Uterus (tissue), 4 donors: ENCODE measurements at places on chromosomes 5 and 9. TPM values are rescaled to one million over a fixed set of nuclear protein-coding genes. Genes with fewer than 3 reads are reported as not detected.

PPP3R2 gene
- not detected for total RNA-seq

INSYN2B gene
- total RNA-seq, result not detected

SLC34A3 gene
- total RNA-seq, result not detected

SCGB3A1 gene
- not detected for total RNA-seq

KIF20A gene
- total RNA-seq, result not detected

SV2C gene
- total RNA-seq, result 3.7 TPM

SPINK6 gene
- total RNA-seq, result not detected

- no peaks in the 10 kb centered on the region for H3K27me3 ChIP-seq
- H3K4me3 ChIP-seq, result no peak overlapping the region
- peak; percentile 86 for DNase-seq
- no peak overlapping the region for H3K27ac ChIP-seq
- no peaks in the 10 kb centered on the region for H3K4me1 ChIP-seq
- H3K36me3 ChIP-seq, result no peaks in the 10 kb centered on the region
These were observed 23.6 kb downstream of the CMBL start for GRCh38 chr5:10283927-10284635.

DNA sequence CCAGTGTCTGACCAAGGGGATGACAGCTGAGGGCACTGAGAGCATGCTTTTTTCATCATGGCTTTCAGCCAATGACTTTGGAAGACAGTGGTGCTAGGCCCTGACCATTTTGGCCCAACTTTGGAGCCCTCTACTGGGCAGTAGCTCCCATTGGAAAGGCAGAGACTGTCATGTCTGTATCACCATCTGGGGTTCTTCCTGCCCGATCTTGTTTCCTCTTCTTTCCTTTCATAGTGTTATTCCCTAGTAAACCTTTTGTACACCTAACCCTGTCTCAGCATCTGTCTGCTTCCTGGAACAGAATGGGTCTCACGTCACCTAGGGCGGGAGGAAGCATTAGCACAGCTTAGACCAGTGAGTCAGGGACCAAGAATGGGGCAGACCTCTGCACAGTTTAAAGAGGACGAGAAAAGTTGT lies 97.4 kb upstream of the MAST4 start:
- DNase-seq, result no peak
- H3K4me1 ChIP-seq, result no peaks in the 10 kb centered on the region
- no peaks in the 10 kb centered on the region for H3K27me3 ChIP-seq
- H3K36me3 ChIP-seq, result no peaks in the 10 kb centered on the region

DNA sequence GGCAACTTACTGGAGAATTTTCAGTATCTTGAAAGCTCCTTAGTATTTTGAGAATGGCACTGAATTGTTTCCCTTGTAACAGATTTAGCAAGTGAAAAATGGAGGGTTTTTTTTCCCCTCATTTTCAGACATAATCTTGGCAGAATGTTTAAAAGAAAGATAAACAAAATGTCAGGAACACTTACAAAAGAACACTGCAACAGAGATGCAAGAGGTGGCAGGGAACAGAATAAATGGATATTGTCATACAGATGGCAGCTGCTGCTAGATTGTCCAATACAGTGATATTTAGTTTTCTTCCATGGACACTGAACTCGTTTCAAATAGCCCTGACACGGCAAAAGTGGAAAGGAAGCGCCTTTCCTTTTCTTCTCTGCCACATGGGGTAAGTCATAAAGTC lies 76.9 kb upstream of the ZNF608 start:
- H3K27me3 ChIP-seq, result no peaks in the 10 kb centered on the region
- no peak overlapping the region for H3K4me3 ChIP-seq
- H3K36me3 ChIP-seq, result no peaks in the 10 kb centered on the region
- H3K27ac ChIP-seq, result peak overlapping the region; percentile 39

DNA sequence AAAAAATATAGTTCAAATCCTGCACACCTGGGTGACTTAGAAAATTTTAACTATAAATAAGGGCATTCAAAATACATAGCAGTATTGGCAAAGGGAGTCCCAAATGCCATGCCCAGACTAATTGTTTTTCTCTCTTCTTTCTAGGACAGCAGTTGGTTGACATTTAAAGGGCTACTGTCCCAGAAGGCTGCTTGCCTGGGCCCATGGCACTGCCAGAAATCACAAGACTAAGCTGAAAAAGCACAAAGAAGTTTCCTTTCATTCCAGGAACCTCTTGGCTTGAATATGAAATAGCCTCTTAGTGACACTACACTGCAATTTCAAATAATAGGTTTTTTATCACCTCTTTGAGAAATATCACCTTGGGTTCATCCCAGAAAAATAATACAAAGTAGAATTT lies 388.9 kb upstream of the TRPC7 start:
- no peak for DNase-seq
- no peaks in the 10 kb centered on the region for H3K36me3 ChIP-seq
- H3K4me3 ChIP-seq, result no peak overlapping the region
- H3K27me3 ChIP-seq, result no peaks in the 10 kb centered on the region
- H3K4me1 ChIP-seq, result no peaks in the 10 kb centered on the region

DNA sequence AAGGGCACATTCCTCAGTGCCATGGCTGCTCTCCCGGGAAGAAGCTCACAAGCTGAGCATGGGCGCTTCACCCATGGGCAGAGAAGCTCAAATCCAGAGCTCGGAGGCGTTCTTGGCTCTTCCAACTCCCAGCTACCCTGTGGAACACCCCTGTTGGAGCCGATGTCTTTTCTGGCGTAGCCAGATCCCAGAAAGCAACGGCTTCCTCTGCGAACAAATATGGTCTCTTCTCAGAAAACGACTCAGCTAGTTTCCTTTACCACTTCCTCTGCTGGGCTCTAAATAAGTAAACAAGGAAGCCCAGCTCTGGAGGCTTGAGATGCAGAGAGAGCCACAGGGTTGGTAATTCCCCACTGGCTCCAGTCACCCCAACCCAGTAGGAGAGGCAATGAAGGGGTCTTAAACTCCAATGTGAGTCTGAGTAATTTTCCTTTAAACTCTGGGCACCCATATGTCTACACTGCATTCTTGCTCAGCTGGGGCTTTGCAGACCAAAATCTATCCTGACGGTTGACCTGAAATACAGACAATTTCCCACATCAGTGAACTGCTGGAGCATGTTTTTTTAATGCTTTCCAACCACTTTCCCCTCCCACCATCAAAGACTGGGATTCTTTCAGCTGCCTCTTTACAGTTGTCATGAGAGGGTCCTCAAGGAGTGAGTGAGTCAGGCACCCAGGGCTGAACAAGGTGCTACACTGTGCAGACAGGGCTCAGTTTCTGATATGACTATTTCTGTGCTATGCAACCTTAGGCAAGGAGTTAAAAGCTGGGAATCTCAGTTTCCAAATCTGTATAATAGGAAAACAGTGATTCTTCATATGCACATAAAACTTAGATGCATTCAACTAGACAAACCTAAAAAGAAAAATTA lies at the start of gene LCP2:
LCP2 (minus strand) TSS at position 189 of the 874 bp plus-strand sequence; CDS start at position 23, 166 bp downstream.
- H3K27ac ChIP-seq, result peak within 1 kb of the TSS; percentile 11
- no peak for DNase-seq
- no peak within 1 kb of the TSS for H3K4me3 ChIP-seq

GRCh38 chr5:124372457-124372856 lies 374.0 kb downstream of the ZNF608 start:
- H3K36me3 ChIP-seq, result no peaks in the 10 kb centered on the region
- DNase-seq, result peak; percentile 36
- H3K27ac ChIP-seq, result peak overlapping the region; percentile 55
- H3K4me3 ChIP-seq, result no peak overlapping the region

- no peaks in the 10 kb centered on the region for H3K4me1 ChIP-seq
- no peaks in the 10 kb centered on the region for H3K36me3 ChIP-seq
- no peaks in the 10 kb centered on the region for H3K27me3 ChIP-seq
- DNase-seq, result no peak
These were observed 690.4 kb downstream of the SLCO4C1 start for GRCh38 chr5:101605700-101606099.

GRCh38 chr5:81631621-81632020 lies 119.3 kb downstream of the SSBP2 start:
- no peaks in the 10 kb centered on the region for H3K4me1 ChIP-seq
- H3K27ac ChIP-seq, result no peak overlapping the region
- H3K36me3 ChIP-seq, result no peaks in the 10 kb centered on the region
- no peak for DNase-seq
- H3K4me3 ChIP-seq, result no peak overlapping the region
- H3K27me3 ChIP-seq, result no peaks in the 10 kb centered on the region

- no peak for DNase-seq
- H3K27me3 ChIP-seq, result no peaks in the 10 kb centered on the region
- H3K36me3 ChIP-seq, result no peaks in the 10 kb centered on the region
- no peak overlapping the region for H3K4me3 ChIP-seq
- no peak overlapping the region for H3K27ac ChIP-seq
These were observed 126.4 kb downstream of the ADAMTS6 start for GRCh38 chr5:65355301-65355700.

- no peaks in the 10 kb centered on the region for H3K27me3 ChIP-seq
- H3K36me3 ChIP-seq, result no peaks in the 10 kb centered on the region
- H3K4me3 ChIP-seq, result no peak overlapping the region
These were observed 154.6 kb upstream of the ZNF608 start for GRCh38 chr5:124901081-124901480.

DNA sequence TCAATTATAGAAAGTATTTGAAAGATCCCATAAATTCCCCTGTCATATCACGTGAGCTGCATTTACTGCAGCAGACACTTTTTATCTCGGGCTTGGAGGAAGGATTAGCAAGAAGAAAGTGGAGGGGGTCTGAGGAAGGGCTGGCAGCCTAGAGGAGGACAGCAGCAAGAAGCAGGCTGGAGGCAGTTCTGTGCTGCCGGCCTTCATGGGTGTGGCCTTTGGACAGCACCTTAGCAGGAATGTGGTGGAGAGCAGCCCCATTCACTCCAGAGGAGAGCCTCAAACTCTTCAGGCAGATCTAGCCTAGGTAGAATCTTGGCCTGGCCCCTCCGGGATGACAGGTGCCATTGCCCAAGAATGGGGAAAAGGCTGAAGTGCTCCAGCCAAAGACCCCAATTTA lies 89.8 kb upstream of the GABRP start:
- no peaks in the 10 kb centered on the region for H3K27me3 ChIP-seq
- no peaks in the 10 kb centered on the region for H3K36me3 ChIP-seq
- DNase-seq, result no peak
- no peaks in the 10 kb centered on the region for H3K4me1 ChIP-seq
- no peak overlapping the region for H3K4me3 ChIP-seq
- no peak overlapping the region for H3K27ac ChIP-seq

- H3K27me3 ChIP-seq, result no peaks in the 10 kb centered on the region
- DNase-seq, result no peak
- H3K4me3 ChIP-seq, result no peak overlapping the region
- no peak overlapping the region for H3K27ac ChIP-seq
These were observed 367.5 kb downstream of the KDM4C start for GRCh38 chr9:7125231-7125630.

- H3K27me3 ChIP-seq, result no peaks in the 10 kb centered on the region
- no peak overlapping the region for H3K27ac ChIP-seq
- DNase-seq, result no peak
- H3K4me3 ChIP-seq, result no peak overlapping the region
These were observed 1503.0 kb downstream of the EFNA5 start for GRCh38 chr5:106167766-106168165.

GRCh38 chr9:78490231-78490630 lies 193.3 kb downstream of the PSAT1 start:
- H3K27ac ChIP-seq, result no peak overlapping the region
- H3K27me3 ChIP-seq, result no peaks in the 10 kb centered on the region
- H3K4me1 ChIP-seq, result no peaks in the 10 kb centered on the region
- no peak for DNase-seq

DNA sequence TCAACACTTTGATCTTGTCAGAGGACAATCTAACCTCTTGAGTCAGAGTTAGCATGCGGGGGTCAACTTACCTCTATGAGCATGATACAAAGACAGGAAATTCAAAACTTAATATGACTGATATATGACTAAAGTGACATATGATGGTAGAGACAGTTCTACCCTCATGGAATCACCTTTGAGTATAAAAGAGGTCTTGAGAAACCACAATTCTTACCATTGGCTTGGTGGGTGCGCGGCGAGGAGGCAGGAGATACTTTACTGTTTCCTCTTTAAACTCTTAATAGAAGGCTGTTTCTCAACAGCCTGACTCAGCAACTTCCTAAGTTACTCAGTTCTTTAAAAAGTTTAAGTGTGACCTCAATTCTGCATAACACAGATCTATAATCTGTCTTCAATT lies 372.8 kb downstream of the KIAA0825 start:
- DNase-seq, result no peak
- H3K27ac ChIP-seq, result no peak overlapping the region
- no peaks in the 10 kb centered on the region for H3K36me3 ChIP-seq
- no peak overlapping the region for H3K4me3 ChIP-seq
- H3K4me1 ChIP-seq, result no peaks in the 10 kb centered on the region

GRCh38 chr5:169164481-169164925 lies 136.4 kb downstream of the SLIT3 start:
- H3K36me3 ChIP-seq, result no peaks in the 10 kb centered on the region
- DNase-seq, result no peak

GRCh38 chr9:73565026-73565425 lies 413.4 kb downstream of the ANXA1 start:
- no peaks in the 10 kb centered on the region for H3K4me1 ChIP-seq
- H3K36me3 ChIP-seq, result no peaks in the 10 kb centered on the region
- no peaks in the 10 kb centered on the region for H3K27me3 ChIP-seq
- H3K4me3 ChIP-seq, result no peak overlapping the region
- H3K27ac ChIP-seq, result no peak overlapping the region
- no peak for DNase-seq

GRCh38 chr9:130858739-130859705 lies 24.0 kb downstream of the ABL1 start:
- H3K4me1 ChIP-seq, result peaks cover 14% of the 10 kb centered on the region
- DNase-seq, result no peak

- no peak overlapping the region for H3K4me3 ChIP-seq
- no peak for DNase-seq
- no peak overlapping the region for H3K27ac ChIP-seq
- no peaks in the 10 kb centered on the region for H3K27me3 ChIP-seq
- H3K4me1 ChIP-seq, result no peaks in the 10 kb centered on the region
- no peaks in the 10 kb centered on the region for H3K36me3 ChIP-seq
These were observed 4.5 kb downstream of the ABCA2 start for GRCh38 chr9:137023583-137023991.

GRCh38 chr5:113042491-113043243 lies 66.1 kb downstream of the DCP2 start:
- no peak for DNase-seq
- H3K4me3 ChIP-seq, result no peak overlapping the region
- no peaks in the 10 kb centered on the region for H3K4me1 ChIP-seq
- no peaks in the 10 kb centered on the region for H3K36me3 ChIP-seq
- no peaks in the 10 kb centered on the region for H3K27me3 ChIP-seq

DNA sequence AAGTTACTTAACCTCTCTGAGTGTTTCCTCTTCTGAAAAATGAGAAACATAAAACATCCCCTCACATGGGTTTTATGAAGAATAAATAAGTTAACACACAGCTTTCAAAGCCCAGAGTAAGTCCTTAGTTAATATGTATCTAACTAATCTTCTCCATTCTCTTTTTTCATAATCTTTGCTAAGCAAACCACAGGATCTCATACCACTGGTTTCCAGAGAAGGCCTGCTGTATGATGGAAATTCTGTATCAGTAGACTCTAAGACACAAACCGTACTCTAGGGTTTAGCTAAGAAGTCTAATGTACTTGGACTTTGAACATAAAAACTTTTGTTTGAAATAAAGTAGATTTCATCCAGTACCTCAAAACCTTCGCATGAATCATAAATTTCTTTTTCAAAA lies 307.9 kb downstream of the SPOCK1 start:
- H3K4me3 ChIP-seq, result no peak overlapping the region
- no peaks in the 10 kb centered on the region for H3K27me3 ChIP-seq
- H3K27ac ChIP-seq, result no peak overlapping the region
- DNase-seq, result no peak
- no peaks in the 10 kb centered on the region for H3K36me3 ChIP-seq
